ENCODE measurements at places on chromosomes 3 and 15.

GRCh38 chr15:71716990-71717389, 93.4 kb upstream of the NR2E3 start:
- no peak for DNase-seq

DNA sequence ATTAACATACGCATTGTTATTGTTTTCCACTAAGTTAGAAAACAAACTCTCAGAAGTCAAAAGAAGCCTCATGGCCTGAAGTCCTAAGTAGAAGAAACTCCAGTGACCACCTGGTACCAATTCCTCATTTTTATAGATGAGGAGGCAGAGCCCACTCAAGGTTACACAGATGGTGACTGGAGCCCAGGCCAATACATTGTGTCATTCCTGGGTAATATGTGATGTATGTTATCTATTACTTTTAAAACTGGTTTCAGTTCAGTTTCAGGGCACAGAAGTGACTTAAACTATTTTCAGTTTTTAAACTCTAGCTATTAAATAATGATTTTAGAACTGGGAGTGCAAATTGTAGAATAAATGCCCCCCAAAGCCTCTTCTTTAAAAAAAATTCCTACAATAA, 66.7 kb upstream of the STXBP5L start:
- no peak for DNase-seq

GRCh38 chr3:49805897-49806701, 3.0 kb downstream of the INKA1 start:
- DNase-seq, result no peak

DNA sequence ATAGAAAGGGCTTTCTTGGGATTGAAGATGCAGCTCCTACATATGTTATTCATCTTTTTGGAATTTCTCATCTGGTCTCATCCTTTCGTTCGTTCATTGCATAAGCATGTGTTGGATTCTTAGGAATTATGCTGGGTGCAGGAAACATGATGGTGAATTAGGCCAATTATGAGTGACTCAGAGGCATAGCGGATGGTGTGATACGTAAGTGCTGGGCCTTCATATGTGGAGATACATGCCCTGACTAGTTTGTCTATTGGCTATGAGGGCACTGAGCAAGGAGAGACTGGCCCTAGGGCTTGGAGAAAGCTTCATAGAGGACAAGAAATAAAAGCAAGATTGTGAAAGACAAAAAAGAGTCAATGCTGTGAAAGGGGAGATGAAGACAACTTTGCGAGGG, 235.1 kb downstream of the MYRIP start:
- no peak for DNase-seq

DNA sequence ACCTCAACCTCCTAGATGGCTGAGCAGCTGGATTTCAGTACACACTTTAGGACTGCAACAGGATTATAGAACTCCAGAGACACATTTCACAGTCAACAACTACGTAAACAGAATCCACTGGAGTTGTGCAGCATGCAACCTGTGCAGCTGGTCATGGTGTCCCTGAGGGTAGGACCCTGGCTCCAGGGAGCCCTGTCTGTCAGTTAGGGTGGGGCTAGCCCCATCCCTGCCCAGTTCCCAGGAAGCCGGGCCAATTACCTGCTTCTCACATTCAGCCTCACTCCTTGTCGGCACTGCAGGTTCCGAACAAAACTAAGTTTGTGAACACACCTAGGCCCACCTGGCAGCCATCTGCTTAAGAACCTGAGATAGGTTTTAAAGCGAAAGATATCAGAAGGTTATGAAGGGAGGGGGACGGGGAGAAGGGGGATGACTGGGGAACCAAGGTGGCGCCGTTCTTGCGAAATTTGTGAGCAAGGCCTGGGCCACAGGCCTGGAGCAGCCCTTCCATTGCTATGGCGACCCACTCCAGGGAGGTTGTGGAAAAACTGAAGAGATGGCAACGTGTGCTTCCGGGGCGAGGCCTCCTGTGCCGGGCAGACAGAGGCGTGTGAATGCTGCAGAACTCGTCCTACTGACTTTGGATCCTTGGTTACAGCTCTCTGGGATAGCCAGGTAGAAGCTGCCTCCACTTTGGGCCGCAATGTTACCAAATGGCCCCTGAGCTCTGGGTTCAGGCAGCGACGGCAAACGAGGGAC, 25.3 kb downstream of the ACSBG1 start:
- DNase-seq, result no peak

GRCh38 chr15:88930579-88930978, 17.4 kb upstream of the MFGE8 start:
- no peak for DNase-seq

DNA sequence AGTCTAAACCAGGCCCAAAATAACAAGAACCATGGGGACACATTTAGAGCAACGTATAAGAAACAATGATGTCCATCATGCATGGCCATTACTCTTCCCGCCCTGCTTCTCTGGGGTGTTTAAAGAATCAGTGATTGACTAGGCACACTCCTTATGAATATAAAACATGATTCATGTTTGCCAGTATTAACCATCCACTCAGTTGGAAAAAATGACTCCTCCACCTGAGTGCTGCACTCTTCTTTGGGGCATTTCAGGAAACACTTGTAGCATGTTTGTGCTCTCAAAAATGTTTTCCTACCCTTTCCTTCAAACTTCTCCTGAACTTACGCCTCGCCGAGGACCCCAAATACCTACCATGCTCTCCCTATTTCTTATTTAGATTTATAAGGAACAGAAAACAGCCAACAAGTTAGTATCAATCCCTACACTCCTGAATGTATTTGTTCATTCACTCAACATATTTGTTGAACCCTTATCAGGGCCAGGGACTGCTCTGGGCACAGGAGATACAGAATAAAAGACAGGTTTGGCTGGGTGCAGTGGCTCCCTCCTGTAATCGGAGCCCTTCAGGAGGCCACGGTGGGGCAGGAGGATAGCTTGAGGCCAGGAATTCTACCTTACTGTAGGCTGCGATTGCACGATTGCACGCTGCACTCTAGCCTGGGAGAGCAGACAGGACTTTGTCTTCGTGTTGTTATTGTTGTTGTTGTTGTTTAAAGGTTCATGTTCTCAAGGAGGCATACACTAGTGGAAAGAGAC, 137.0 kb downstream of the TMCO5A start:
- no peak for DNase-seq

GRCh38 chr3:81442758-81443456, 318.5 kb downstream of the GBE1 start:
- no peak for DNase-seq

GRCh38 chr3:9732080-9732739, 675 bp downstream of the BRPF1 start:
- DNase-seq, result no peak

GRCh38 chr15:89346516-89347231, 12.1 kb upstream of the POLG start:
- DNase-seq, result no peak

DNA sequence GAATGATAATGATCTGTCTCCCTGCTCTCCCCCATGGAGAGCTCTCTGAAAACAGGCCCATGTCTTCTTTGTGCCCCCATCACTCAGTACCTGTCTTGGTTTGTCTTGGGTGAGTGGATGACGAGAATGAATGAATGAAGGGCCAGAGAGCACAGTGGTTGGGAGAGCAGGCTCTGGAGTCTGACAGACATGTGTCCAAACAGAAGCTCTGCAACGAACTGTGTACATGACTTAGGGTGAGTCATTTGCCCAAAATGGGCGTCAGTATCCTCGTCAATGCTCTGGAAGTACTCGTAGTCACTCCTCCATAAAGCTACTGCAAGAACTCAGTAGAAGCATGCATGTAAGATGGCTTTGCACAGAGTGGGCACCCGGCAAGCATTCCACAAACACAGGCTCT, 170.2 kb upstream of the TLE3 start:
- no peak for DNase-seq

GRCh38 chr15:100999369-100999768, 80.2 kb downstream of the LRRK1 start:
- DNase-seq, result no peak

GRCh38 chr3:138938877-138939560, 7.9 kb downstream of the FOXL2 start:
- no peak for DNase-seq

DNA sequence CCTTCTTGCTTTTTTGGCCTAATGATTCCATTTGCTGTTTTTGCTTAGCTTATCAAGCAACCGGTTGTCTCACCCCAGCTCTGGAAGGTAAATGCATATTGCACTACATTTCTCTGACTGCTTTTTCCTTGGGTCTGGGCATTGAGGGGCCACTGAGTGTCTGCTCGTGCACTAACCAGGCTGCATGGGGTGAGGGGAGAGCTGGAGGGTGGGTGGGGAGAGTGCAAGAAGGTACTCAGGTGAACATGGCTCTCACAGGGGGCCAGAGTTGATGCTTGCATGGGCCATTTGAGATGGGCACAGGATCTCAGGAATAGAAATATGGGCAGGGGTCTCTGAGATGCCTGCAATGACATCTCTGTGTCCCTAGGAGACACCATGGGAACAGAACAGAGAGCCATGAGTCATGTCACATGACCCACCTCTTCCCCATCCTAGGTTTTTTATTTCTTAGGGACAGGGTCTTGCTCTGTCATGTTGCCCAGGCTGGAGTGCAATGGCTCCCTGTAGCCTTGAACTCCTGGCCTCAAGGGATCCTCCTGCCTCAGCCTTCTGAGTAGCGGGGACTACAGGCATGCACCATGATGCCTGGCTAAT, 6.2 kb downstream of the ALPK3 start:
- DNase-seq, result no peak

DNA sequence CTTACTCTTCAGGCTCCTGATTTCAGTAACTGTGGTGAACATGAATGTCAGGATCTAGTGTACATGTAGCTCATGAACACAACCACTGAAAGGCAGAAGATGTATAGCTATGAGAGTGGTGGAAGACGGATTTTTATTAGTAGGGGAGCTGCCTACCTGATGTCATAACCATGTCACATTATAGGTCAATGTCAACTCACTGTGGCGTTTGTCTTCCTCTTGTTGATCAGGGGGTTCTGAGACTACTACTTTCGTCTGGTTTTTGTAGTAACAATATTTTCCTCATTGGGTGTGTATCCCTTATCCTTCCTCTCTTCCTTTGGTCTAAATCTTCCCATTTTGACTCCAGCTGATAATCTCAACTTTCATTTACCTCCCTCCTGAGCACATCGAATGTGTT, 7.3 kb downstream of the UNC13C start:
- no peak for DNase-seq
